ENCODE measurements at places on chromosomes 7 and 10.

GRCh38 chr7:105178928-105179541 is 165.0 kb downstream of the KMT2E start:
- no peak for DNase-seq

DNA sequence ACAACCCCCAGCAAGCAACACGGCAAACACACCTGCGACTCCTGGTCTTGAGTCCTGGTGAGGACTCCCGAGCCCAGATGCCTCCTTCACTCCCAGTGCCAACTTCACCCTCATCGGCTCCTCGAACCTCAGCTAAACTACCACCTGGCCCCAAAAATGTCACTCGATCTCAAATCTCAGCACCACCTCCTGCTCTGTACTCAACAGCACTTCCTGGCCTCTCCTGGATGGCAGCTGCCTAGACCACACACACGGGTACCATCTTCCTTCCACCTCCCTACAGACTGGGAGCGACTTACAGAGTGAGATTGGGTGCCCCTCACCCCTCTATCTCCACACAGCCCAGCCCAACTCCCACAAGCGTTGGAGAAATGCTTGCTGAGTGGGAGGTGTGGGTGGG is 123.9 kb upstream of the MGMT start:
- DNase-seq = no peak

GRCh38 chr7:104843198-104843597 is 170.8 kb upstream of the KMT2E start:
- DNase-seq = no peak

DNA sequence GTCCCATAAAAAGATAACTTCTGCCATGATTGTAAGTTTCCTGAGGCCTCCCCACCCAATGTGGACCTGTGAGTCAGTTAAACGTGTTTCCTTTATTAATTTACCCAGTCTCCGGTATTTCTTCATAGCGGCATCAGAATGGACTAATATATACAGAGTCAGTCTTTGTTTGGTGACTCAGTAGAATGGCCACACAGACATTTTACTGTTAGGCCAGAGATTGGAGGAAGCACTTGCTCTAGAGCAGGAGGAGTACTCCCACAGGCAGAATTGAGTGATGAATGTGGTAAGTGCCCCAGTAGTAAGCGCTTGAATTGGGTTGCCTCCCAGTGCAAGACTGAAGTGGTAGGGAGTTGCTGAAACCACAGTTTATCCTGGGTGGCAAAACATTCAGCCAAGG is 149.5 kb upstream of the SMIM30 start:
- DNase-seq = no peak

- no peak for DNase-seq
These were observed 55.7 kb downstream of the LYZL2 start for GRCh38 chr10:30573721-30574431.

DNA sequence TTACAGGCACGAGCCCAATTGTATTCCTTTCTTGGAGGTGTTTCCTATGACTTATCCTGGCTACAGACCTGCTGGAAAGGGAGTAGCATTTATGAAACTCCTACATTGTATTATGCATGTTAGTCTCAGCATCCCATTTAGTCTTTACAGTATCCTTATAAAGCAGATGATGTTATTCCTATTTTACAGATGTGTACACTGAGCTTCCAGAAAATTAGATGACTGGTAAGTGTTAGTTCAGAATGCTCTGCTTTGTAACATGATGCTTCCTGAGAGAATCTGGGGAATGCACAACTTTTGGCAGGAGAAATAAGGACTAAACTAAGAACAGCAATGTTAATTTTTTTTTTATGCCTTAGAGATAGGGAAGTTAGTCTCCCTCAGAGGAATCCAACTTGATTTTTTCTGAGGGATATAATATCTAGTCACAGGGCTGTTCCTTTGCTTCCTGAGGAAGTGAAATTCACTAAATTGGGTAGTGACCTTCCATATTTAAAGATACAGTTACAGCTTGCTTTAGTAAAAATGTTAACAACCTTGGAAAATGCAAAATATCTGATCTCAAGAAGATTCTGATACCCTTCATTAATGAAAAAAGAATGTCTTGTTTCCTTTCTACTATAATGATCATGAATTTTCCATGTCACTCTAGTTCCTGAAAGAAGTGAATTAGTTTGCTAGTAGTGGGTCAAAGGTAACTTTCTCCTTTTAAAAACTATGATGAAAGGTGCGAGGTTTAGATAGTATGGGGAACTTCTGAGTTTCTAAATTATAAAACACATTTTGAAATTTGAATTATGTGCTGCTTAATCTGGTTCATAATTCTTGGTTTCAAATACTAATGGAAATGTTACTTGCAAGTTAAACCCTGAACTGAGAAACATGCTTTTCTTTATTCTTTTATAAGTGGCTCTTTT is 194.0 kb upstream of the PRPS1L1 start:
- no peak for DNase-seq

- DNase-seq = no peak
These were observed 52.3 kb downstream of the TACR2 start for GRCh38 chr10:69364232-69364940.

All from T-helper 9 cell (primary cell).